ENCODE measurements at places on chromosomes 3 and 15. TPM values are rescaled to one million over a fixed set of nuclear protein-coding genes. Genes with fewer than 3 reads are reported as not detected.

CEMIP gene
- 324 TPM for total RNA-seq

TTLL13 gene
- total RNA-seq = not detected

PRSS50 gene
- total RNA-seq = not detected

KLF15 gene
- 4.1 TPM for total RNA-seq

TMCO5A gene
- not detected for total RNA-seq

DNA sequence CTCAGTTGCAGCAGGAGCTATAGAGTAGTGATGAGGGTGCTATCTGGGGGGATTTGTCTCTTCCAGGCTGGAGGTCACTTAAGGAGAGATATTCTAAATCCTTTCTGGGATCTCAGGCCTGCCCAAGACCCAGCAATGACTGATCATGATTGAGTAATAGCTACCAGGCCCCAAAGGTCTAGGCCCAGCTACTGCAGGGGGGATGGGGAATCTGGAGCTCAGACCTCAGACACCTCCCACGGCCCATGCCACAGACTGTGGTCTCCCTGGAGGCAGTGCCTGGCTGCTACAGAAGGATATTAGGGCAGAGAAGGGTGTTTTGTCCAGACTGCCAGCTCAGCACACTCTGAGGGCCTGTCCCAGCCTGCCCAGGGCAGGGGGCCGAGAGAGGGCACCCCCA lies 6.9 kb downstream of the SLC38A3 start:
- peak; percentile 37 for DNase-seq

GRCh38 chr3:17645074-17645698 lies 97.2 kb downstream of the TBC1D5 start:
- peak; percentile 56 for DNase-seq

DNA sequence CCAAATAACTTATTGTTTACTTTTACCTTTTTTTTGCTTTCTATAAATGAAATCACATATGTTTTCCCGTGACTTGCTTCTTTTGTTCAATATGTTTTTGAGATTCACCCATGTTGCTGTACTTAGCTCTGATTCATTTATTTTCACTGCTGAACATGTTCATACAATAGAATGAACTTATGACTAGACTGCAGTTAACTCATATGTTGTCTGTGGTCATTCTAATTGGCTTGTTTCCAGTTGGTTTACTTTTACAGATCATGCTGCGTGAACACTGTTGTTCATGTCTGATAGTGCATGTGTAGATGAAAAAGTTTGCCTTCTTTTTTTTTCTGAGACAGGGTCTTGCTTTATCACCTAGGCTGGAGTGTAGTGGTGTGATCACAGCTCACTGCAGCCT lies 31.6 kb upstream of the SV2B start:
- no peak for DNase-seq

DNA sequence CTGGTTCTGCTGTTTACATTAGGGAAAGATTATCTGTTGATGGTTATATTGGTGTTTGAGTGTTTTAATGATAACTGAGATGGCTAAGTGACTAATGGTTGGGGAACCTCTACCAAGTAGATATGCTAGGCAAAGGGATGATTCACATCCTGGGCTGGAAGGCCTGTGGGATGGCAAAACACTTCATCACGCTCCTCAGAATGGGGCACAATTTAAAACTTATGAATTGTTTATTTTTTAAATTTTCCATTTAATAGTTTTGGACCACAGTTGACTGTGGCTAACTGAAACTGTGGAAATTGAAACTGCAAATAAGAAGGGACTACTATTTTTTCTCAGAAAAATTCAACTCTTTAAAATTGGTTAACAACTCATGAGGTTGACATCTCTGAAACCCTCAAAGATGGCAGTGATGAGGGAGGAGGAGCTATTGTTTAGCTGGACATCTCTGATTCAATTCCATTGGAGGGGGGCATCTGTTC lies 100.5 kb upstream of the ZBED2 start:
- peak; percentile 62 for DNase-seq

DNA sequence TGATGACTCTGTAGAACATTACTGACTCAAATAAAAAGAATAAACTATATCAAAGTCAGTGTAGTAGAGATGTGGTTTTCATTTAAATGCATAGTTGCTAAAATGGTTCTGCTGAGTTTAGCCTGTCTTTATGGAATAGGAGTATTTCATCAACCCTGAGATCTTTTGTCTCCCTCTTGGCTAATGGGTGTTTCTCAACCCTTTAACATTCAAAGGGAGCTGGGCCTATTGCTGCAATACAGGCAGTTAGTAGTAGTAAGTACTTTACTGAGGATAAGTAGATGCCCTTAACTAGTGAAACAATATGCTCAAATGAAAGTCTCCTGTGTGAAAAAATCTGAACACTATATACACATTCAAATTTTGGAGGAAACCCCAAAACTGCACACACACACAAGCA lies 184.7 kb upstream of the TTC14 start:
- no peak for DNase-seq

GRCh38 chr3:128845778-128846485 lies 33.5 kb upstream of the ACAD9 start:
- DNase-seq = peak; percentile 60

- peak; percentile 37 for DNase-seq
Measured at GRCh38 chr3:35648347-35648746, 9.0 kb downstream of the ARPP21 start.

- DNase-seq = no peak
Measured at GRCh38 chr3:170632780-170633179, 46.9 kb upstream of the SLC7A14 start.

Data from fibroblast of lung (primary cell).